GM20000 (cell line): ENCODE measurements at places on chromosomes 5 and 9.

GRCh38 chr5:139340051-139340450 is 1.6 kb upstream of the PAIP2 start:
- no peak for DNase-seq

DNA sequence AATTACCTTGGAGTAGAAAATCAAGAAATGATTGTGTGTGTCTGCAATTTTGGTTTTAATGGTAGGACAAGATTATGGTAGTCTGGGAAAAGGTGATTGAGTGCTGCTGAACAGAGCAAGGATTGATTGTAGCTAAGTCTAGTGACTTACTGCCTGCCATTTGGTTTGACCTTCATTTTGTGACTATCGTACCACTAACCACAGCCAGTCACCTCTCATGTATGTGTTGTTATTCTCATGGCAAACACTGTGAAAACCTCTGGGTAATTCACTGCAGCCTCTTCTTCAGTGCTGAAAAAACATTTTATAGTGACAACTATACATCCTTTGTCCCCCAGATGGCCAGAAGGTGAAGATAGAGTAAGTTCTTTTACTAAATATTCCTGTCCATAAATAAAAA is 37.5 kb downstream of the CTNNA1 start:
- no peak for DNase-seq

- no peak for DNase-seq
These were observed 133.8 kb downstream of the PDE4D start for GRCh38 chr5:59759600-59760351.

DNA sequence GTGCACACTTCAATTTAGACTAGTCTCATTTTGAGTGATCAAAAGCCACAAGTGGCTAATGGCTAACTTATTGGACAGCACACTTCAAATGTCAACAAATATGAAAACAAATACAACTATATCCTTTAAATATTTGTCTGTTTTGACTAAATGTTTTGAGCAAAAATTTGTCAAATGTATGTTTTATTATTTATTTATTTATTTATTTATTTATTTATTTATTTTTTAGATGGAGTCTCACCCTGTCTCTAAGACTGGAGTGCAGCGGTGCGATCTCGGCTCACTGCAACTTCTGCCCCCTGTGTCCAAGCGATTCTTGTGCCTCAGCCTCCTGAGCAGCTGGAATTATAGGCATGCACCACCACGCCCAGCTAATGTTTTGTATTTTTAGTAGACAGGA is 1392.1 kb upstream of the WWC1 start:
- DNase-seq: no peak
